ENCODE measurements at places on chromosomes 3 and 15. TPM values are rescaled to one million over a fixed set of nuclear protein-coding genes. Genes with fewer than 3 reads are reported as not detected.
A peak's percentile ranks its signal among the peaks of the same experiment; 100 is the strongest.

CAV3 gene
- not detected for polyA plus RNA-seq

GCHFR gene
- polyA plus RNA-seq: 2.7 TPM

GOLGA6L10 gene
- polyA plus RNA-seq: 0.36 TPM

LTK gene
- not detected for polyA plus RNA-seq

FBN1 gene
- polyA plus RNA-seq: 4.8 TPM

NAA50 gene
- 128 TPM for polyA plus RNA-seq

DNA sequence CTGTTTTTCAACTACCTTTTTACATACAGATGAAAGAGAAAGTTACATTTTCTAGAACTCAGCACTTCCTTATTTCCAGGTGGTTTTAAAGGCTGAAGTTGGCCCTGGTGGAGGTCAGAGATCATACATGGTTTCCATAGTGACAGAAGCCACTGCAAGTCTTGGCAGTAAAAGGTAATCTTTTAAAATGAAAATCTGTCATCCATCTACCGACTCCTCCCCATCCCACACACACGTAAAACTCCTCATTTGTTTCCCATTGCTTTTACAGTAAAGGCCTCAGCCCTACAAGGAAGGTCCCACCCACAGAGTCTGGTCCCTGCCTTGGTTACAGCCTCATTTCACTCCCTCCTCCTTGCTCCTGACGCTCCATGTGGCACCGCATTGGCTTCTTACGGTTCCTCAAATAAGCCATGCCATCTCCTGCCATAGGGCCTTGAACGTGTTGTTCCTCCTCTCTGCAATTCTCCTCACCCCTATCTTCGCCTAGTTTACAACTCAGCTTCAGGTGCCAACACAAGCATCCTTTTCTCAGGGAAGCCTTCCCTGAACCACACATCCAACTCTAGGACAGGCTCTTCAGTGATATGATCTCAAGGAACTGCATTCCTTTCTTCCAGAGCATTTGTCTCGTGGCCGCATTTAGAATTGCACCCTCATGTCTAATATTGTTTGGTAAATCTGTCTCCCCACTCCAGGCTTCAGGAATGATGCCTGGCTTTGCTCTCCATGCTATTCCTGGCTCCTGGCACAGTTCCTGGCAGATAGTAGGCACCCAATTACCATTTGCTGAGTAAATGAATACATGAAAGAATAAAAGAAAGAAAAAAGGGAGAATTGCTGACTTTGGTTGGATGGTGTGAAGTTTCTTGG lies 2.6 kb downstream of the CYP19A1 start:
- H3K4me1 ChIP-seq: no peaks in the 10 kb centered on the region
- H3K27ac ChIP-seq: no peak overlapping the region
- H3K27me3 ChIP-seq: peaks cover 9% of the 10 kb centered on the region
- H3K4me3 ChIP-seq: no peak overlapping the region
- DNase-seq: no peak

GRCh38 chr3:52126036-52126435 lies 28.2 kb downstream of the POC1A start:
- no peaks in the 10 kb centered on the region for H3K27me3 ChIP-seq
- DNase-seq: no peak
- H3K4me1 ChIP-seq: peaks cover 25% of the 10 kb centered on the region

GRCh38 chr15:33104212-33104611 lies 90.3 kb downstream of the FMN1 start:
- H3K4me1 ChIP-seq: peaks cover 15% of the 10 kb centered on the region
- H3K27me3 ChIP-seq: no peaks in the 10 kb centered on the region
- no peak overlapping the region for H3K4me3 ChIP-seq
- peak; percentile 53 for DNase-seq

GRCh38 chr3:139772539-139773500 lies 95.0 kb upstream of the NMNAT3 start:
- peaks cover 5% of the 10 kb centered on the region for H3K27me3 ChIP-seq
- H3K4me3 ChIP-seq: no peak overlapping the region
- H3K4me1 ChIP-seq: peaks cover 5% of the 10 kb centered on the region
- no peaks in the 10 kb centered on the region for H3K36me3 ChIP-seq

DNA sequence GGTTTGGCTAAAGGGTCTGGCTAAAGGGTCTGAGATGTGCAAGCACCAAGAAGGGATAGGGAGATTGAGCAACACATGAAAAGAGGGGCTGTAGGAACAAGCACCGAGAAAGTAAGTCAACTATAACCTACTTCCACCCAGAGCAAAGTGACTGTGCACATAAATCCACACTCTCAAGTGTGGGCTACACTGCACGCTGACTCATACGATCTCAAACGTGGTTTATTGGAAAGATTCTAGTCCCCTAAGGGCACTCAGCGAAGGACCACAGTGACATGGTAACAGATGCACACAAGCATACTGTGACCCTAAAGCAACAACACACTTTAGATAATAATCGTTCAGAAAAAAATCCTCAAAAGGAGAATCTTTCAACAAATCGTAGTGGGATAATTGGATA lies 48.0 kb downstream of the EHHADH start:
- peaks cover 2% of the 10 kb centered on the region for H3K36me3 ChIP-seq
- no peak overlapping the region for H3K27ac ChIP-seq
- H3K27me3 ChIP-seq: no peaks in the 10 kb centered on the region
- no peak for DNase-seq
- no peak overlapping the region for H3K4me3 ChIP-seq

- no peak overlapping the region for H3K27ac ChIP-seq
- no peaks in the 10 kb centered on the region for H3K27me3 ChIP-seq
- H3K4me3 ChIP-seq: no peak overlapping the region
- no peaks in the 10 kb centered on the region for H3K36me3 ChIP-seq
Observed at GRCh38 chr3:29398787-29399186, 117.9 kb downstream of the RBMS3 start.

DNA sequence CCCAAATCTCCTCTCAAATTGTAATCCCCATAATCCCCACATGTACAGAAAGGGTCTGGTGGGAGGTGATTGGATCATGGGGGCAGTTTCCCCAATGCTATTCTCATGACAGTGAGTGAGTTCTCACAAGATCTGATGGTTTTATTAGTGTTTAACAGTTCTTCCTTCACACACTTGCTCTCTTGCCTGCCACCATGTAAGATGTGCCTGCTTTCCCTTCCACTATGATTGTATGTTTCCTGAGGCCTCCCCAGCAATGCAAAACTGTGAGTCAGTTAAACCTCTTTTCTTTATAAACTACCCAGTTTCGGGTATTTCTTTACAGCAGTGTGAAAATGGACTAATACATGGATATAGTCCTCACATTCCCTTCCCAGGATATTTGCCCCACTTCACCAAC lies 126.7 kb upstream of the SPATA12 start:
- H3K4me3 ChIP-seq: no peak overlapping the region
- H3K27ac ChIP-seq: no peak overlapping the region
- no peaks in the 10 kb centered on the region for H3K36me3 ChIP-seq
- no peaks in the 10 kb centered on the region for H3K27me3 ChIP-seq
- DNase-seq: no peak

GRCh38 chr3:134030379-134031347 lies 938 bp upstream of the SLCO2A1 start:
- H3K27ac ChIP-seq: no peak overlapping the region
- peaks cover 7% of the 10 kb centered on the region for H3K4me1 ChIP-seq
- peak overlapping the region; percentile 44 for H3K4me3 ChIP-seq
- DNase-seq: no peak
- peaks cover 43% of the 10 kb centered on the region for H3K27me3 ChIP-seq
- no peaks in the 10 kb centered on the region for H3K36me3 ChIP-seq

GRCh38 chr3:44862226-44862637 lies 520 bp downstream of the TMEM42 start:
- H3K27me3 ChIP-seq: no peaks in the 10 kb centered on the region
- H3K4me1 ChIP-seq: peaks cover 10% of the 10 kb centered on the region
- peak overlapping the region; percentile 71 for H3K4me3 ChIP-seq
- peak overlapping the region; percentile 61 for H3K27ac ChIP-seq
- peaks cover 2% of the 10 kb centered on the region for H3K36me3 ChIP-seq
- DNase-seq: no peak

- H3K27ac ChIP-seq: peak overlapping the region; percentile 58
- peaks cover 27% of the 10 kb centered on the region for H3K36me3 ChIP-seq
- H3K4me3 ChIP-seq: peak overlapping the region; percentile 32
Observed at GRCh38 chr15:72197041-72197459, 537 bp downstream of the GRAMD2A start.

- no peaks in the 10 kb centered on the region for H3K4me1 ChIP-seq
- H3K4me3 ChIP-seq: no peak overlapping the region
- no peaks in the 10 kb centered on the region for H3K27me3 ChIP-seq
- no peak overlapping the region for H3K27ac ChIP-seq
- DNase-seq: no peak
Observed at GRCh38 chr3:174758943-174759342, 100.2 kb upstream of the NAALADL2 start.

GRCh38 chr15:81516012-81516411 lies 142.0 kb upstream of the TMC3 start:
- no peak overlapping the region for H3K27ac ChIP-seq
- H3K4me1 ChIP-seq: peaks cover 11% of the 10 kb centered on the region
- H3K27me3 ChIP-seq: no peaks in the 10 kb centered on the region
- H3K36me3 ChIP-seq: no peaks in the 10 kb centered on the region
- H3K4me3 ChIP-seq: no peak overlapping the region

DNA sequence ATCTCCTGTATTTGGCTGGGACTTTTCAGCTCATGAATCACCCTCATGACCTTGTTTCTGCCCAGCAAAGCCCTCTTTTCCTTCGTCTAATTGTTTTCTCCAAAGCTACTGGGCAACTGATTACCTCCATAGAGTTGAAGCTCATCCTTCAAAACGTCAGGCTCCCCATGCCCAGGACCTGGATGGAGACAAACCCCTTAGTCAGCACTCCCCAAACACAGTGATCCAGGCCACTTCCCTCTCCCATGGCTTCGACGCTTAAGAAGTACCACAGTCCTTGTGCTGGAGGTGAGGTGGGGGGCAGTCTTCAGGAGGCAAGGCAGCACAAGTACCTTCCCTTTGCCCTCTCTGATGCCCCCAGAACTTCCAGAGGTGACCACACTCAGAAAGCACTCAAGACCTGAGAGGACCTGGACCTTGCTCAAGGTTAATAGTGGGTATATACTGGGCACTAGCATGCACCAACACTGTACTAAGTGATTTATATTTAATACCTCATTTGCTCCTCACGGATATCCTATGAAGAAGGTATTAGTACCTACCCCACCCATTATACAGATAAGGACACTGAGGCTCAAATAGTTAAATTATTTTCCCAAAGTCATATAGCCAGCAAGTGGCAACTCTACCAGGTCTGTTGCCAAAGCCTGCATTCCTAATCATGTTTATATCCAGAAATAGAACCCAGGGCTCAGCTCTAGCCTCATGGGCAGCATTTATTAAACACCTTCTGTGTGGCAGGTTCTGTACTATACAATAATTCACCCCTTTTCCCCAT lies 16.5 kb downstream of the TMEM40 start:
- no peaks in the 10 kb centered on the region for H3K4me1 ChIP-seq
- DNase-seq: no peak
- H3K36me3 ChIP-seq: peaks cover 54% of the 10 kb centered on the region
- no peak overlapping the region for H3K4me3 ChIP-seq

- no peaks in the 10 kb centered on the region for H3K27me3 ChIP-seq
- no peak overlapping the region for H3K4me3 ChIP-seq
- H3K4me1 ChIP-seq: peaks cover 2% of the 10 kb centered on the region
- DNase-seq: no peak
- no peaks in the 10 kb centered on the region for H3K36me3 ChIP-seq
Observed at GRCh38 chr3:23576379-23576959, 229.3 kb upstream of the UBE2E1 start.

GRCh38 chr15:35630532-35630931 lies 84.6 kb upstream of the DPH6 start:
- DNase-seq: no peak
- no peak overlapping the region for H3K4me3 ChIP-seq
- H3K27ac ChIP-seq: no peak overlapping the region
- H3K4me1 ChIP-seq: no peaks in the 10 kb centered on the region
- H3K27me3 ChIP-seq: no peaks in the 10 kb centered on the region
- H3K36me3 ChIP-seq: no peaks in the 10 kb centered on the region

GRCh38 chr3:8152821-8153418 lies 348.7 kb upstream of the LMCD1 start:
- no peak overlapping the region for H3K27ac ChIP-seq
- no peaks in the 10 kb centered on the region for H3K36me3 ChIP-seq
- DNase-seq: no peak
- no peak overlapping the region for H3K4me3 ChIP-seq
- no peaks in the 10 kb centered on the region for H3K4me1 ChIP-seq

GRCh38 chr15:50607129-50607528 lies 60.7 kb upstream of the USP50 start:
- DNase-seq: no peak
- no peaks in the 10 kb centered on the region for H3K27me3 ChIP-seq
- no peak overlapping the region for H3K27ac ChIP-seq
- no peaks in the 10 kb centered on the region for H3K4me1 ChIP-seq
- H3K4me3 ChIP-seq: no peak overlapping the region
- H3K36me3 ChIP-seq: peaks cover 15% of the 10 kb centered on the region
